Urinary bladder (tissue), 4 donors: ENCODE measurements at places on chromosomes 3 and 15. TPM values are rescaled to one million over a fixed set of nuclear protein-coding genes. Genes with fewer than 3 reads are reported as not detected.

The TRAT1 gene
- total RNA-seq, result 0.95 TPM

The MLF1 gene
- 17.7 TPM for total RNA-seq

- DNase-seq, result no peak
Measured at GRCh38 chr15:79218588-79219200, 63.8 kb upstream of the ANKRD34C start.

DNA sequence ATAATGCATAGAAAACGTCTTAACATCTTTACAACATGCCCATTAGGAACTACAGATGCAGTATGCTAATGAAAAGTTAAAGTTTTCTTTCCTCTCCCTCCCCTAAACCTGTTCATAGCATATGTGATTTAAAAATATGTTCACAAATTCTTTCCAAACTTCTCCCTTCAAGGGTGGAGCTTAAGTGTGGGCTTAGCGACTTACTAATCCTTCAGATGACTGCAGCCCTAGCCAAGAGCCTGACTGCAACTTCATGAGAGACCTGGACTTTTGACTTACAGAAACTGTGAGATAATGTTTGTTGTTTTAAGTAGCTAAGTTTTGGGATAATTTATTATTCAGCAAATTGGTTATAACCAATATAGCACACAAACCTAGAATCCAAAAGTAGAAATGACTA, 22.0 kb upstream of the ANXA2 start:
- DNase-seq, result no peak

GRCh38 chr15:73353734-73354133, 15.0 kb downstream of the HCN4 start:
- DNase-seq, result no peak

GRCh38 chr3:128407247-128407646, 59.4 kb downstream of the DNAJB8 start:
- DNase-seq, result no peak

DNA sequence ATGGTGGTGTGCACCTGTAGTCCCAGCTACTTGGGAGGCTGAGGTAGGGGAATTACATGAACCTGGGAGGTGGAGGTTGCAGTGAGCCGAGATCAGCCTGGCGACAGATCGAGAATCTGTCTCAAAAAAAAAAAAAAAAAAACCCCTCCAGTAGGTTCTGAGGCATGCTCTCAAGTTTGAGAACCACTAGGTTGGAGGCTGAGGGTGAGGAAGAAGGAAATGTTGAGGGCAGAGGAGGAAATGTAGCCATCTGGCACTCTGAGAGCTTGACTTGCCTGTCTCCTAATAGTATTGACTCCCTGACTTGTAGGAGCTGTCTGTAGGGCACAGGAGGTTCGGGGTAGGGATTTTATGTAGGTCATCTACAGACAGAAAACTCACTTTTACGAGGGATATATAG, 204.6 kb downstream of the OPA1 start:
- no peak for DNase-seq

- no peak for DNase-seq
Measured at GRCh38 chr3:78140274-78140673, 1100.4 kb downstream of the ROBO2 start.

DNA sequence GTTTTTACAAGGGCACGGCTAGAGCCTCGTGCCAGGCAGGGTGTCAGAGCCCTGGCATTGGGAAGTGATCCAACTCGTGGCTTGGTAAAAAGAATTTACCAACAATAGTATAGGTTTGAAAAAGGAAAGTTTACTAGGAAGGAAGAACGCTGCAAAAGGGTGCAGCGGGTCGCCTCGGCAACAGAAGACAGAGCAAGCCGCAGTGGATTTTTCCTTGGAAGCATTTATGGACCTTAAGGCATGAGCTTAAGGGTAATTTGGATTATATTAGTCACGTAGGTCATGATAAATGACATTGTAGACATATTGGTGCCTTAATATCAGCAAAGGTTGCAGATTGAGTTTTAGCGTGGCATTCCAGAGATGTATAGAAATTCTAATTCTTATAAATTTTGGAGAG, 163.4 kb upstream of the PPP2R3A start:
- DNase-seq, result no peak

The CDC25A gene
- total RNA-seq, result 3.7 TPM

The BCL6 gene
- total RNA-seq, result 9.8 TPM

DNA sequence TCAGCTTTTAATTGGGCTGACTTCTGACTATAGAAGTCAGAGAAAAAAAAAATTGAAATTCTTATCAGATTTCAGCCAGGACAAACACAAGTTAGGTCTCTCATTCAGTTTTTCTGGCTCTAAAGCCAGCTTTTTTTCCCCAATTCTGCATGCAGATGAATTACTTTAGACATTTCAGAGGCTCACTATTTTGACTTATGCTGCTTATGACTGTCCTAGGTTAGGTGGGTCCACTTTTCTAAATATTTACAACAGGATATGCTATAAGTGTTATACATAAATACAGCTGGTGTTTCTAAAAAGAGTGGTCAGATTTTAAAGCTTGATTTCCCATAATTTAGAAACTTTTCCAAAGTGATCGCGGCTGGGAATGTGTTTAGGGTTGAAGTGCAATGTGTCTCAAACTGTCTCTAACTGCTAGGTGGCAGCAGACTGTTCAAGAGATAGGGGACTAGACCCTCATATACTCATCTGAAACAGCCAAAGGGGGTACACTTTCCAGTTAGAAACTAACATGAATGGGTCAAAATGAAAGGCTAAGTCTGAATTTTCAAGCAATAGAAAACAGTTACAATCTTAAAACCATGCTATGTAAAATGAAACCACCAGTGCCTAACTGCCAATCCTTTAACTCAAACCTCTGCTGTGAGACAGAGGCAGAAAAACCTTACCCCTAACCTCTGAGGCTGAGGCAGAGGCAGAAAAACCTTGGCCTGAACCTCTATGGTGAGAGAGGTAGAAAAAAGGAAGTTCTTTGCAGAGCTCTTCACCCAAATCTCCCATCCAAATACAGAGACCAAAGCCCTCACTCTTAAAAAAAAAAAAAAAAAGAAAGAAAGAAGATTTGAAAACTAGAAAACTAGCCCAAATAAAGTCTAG, 596.0 kb downstream of the NTRK3 start:
- DNase-seq, result no peak

DNA sequence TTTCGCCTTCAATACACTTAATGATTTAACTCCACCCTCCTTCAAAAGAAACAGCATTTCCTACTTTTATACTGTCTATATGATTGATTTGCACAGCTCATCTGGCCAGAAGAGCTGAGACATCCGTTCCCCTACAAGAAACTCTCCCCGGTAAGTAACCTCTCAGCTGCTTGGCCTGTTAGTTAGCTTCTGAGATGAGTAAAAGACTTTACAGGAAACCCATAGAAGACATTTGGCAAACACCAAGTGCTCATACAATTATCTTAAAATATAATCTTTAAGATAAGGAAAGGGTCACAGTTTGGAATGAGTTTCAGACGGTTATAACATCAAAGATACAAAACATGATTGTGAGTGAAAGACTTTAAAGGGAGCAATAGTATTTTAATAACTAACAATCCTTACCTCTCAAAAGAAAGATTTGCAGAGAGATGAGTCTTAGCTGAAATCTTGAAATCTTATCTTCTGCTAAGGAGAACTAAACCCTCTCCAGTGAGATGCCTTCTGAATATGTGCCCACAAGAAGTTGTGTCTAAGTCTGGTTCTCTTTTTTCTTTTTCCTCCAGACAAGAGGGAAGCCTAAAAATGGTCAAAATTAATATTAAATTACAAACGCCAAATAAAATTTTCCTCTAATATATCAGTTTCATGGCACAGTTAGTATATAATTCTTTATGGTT, at the start of gene CCR5:
Gene CCR5 (plus strand): TSS at position 108 of the 680 bp plus-strand sequence. CDS start 1,957 bp downstream, outside the sequence.
- DNase-seq, result no peak

DNA sequence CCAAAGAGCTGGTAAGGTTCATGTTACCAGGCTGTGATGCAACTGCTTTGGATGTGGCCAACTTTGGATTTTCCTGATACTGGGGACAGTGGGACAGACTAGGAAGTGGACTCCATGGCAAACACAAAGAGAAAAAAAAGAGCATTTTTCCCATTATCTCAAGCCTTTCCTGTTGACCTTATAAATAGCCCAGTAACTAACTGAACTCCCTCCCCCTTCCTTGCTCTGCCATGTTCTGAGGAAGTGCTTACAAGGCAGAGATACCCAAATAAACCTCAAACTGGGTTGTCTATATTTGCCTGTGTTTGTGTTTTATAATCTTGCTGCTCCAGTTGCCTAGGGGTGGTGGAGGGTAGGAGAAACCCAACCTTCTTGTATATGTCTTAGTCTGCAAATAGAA, 27.3 kb upstream of the SLC9A9 start:
- DNase-seq, result no peak

- no peak for DNase-seq
Measured at GRCh38 chr15:85771271-85771670, 23.5 kb downstream of the KLHL25 start.

The TUSC7 gene
- not detected for total RNA-seq

GRCh38 chr3:111739311-111739911, 119.7 kb upstream of the PHLDB2 start:
- no peak for DNase-seq

The ZNF385D gene
- total RNA-seq, result 46.2 TPM

The VWA5B2 gene
- 0.05 TPM for total RNA-seq

- no peak for DNase-seq
Measured at GRCh38 chr15:90316139-90316538, 35.9 kb upstream of the ZNF774 start.

DNA sequence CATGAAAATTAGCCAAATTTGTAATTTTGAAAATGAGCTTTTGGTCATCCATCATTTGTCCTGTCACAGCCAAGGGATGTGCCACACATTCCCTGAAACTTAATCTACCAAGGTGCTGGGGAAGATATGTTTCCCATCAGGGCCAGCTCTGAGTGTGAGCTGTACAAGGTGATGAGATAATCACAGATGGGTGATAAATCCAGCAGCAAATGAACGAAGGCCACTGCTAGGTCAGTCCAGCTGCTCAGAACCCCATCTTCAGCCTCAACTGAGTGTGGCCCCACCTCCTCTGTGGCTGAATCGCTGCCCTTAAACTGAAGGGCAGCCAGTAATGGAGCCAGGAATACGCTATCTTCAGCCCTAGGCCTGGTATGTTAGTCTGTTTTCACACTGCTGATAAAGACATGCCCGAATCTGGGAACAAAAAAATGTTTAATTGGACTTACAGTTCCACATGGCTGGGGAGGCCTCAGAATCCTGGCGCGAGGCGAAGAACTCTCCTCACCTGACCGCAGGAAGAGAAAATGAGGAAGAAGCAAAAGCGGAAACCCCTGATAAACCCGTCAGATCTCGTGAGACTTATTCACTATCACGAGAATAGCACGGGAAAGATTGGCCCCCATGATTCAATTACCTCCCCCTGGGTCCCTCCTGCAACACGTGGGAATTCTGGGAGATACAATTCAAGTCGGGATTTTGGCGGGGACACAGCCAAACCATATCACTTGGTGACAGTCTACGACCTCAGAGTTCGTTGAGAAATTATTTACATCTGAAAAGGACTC, 553.0 kb downstream of the NTRK3 start:
- no peak for DNase-seq

DNA sequence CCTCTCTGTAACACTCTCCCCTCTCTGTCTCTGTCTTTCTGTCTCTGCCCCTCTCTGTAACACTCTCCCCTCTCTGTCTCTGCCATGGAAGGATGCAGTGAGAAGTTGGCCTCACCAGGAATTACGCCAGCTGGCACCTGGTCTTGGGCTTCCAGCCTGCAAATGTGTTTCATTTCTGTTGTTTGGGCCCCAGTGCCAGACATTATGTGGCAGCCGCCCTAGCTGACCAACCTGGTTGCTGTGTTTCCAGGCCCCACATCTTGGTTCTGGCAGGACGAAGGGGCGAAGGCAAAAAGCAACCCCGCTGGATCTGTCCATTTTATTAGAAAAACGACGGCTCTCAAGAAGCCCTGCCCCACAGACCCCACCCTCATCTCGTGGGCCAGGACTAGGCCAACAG, 5.2 kb upstream of the ZXDC start:
- no peak for DNase-seq

DNA sequence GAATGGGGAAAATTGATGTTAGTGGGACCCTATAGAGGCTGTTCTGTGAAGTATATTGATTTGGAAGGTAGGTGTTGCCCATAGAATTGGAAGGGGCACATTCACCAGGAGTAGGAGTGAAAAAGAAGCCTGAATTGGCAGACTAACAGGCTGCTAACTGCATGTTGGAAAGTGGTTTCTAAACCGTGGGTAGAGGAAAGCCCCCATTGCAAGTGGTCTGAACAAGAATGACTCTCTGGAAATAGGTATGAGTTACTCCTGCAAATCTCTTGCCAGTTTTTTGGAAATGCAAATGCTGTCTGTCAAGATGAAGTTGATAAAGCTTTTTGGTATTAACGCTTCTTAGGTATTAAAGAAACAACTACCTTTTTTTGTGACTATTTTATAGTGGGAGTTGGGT, 3.5 kb downstream of the UBE2E1 start:
- DNase-seq, result no peak

- DNase-seq, result no peak
Measured at GRCh38 chr15:96051598-96051997, 278.9 kb upstream of the NR2F2 start.

GRCh38 chr3:61448378-61448777, 113.0 kb upstream of the PTPRG start:
- DNase-seq, result no peak

- no peak for DNase-seq
Measured at GRCh38 chr3:128313071-128313725, 153.5 kb downstream of the DNAJB8 start.

DNA sequence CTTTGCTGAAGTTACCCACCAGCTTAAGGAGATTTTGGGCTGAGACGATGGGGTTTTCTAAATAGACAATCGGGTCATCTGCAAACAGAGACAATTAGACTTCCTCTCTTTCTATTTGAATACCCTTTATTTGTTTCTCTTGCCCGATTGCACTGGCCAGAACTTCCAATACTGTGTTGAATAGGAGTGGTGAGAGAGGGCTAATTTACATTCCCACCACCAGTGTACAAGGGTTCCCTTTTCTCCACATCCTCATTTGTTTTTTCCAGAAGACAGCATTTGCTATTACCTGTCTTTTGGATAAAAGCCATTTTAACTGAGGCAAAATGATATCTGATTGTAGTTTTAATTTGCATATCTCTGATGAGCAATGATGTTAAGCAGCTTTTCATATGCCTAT, 329.9 kb upstream of the TPRG1 start:
- no peak for DNase-seq

The CAND2 gene
- 10.7 TPM for total RNA-seq
